Calu3 (cell line): ENCODE measurements at places on chromosomes 1 and 21. TPM values are rescaled to one million over a fixed set of nuclear protein-coding genes. Genes with fewer than 3 reads are reported as not detected.

ARHGAP29 gene
- total RNA-seq: 57.9 and 62.6 TPM in 2 replicates

OR2AK2 gene
- total RNA-seq: not detected in 2 replicates

BTBD19 gene
- 5.2 and 5.9 TPM in 2 replicates for total RNA-seq

FAM167B gene
- 1.5 and 1.8 TPM in 2 replicates for total RNA-seq

HHIPL2 gene
- 0.98 and 2.1 TPM in 2 replicates for total RNA-seq

TTC24 gene
- total RNA-seq: not detected in 2 replicates

NBPF20 gene
- 5.3 and 5.7 TPM in 2 replicates for total RNA-seq

SDC3 gene
- 15.0 and 20.5 TPM in 2 replicates for total RNA-seq

KRTAP7-1 gene
- total RNA-seq: not detected in 2 replicates

NBPF11 gene
- 12.6 and 13.7 TPM in 2 replicates for total RNA-seq

- DNase-seq: no peak
Observed at GRCh38 chr21:42680429-42680828, 27.0 kb downstream of the PDE9A start.

DNA sequence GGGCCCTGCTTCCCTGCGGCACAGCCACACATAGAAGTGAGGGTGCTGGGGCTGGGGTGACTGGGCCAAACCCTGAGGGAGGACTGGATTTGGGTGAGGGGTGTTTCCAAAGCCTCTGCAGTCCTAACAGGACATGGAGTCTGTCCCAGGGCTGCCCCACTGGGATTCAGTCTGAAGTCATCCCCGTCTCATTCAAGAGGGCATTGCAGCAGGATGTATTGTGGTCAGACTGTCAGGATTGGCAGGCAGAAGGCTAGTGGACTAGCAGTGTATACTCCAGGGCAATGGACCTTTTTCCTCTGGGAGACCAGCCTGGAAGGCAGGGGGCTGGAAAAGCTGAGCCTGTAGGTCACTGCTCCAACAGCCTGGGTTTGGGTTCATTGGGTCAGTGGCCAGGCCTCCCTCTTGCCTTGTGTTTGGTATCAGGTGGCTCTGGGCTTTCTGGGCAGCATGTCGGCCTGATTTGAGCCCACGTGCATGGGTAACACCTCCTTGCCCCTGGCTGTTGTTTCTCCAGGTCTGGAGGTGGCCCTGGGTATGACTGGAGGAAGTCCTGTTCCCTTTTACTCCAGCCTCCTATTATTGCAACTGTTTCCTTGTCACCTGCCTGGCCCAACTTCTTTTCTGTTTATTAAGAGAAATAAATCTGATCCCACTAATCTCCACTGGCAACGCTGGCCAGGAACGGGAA lies 41.0 kb upstream of the SYNC start:
- DNase-seq: no peak

GRCh38 chr1:241090798-241091197 lies 266.2 kb downstream of the RGS7 start:
- DNase-seq: no peak

DNA sequence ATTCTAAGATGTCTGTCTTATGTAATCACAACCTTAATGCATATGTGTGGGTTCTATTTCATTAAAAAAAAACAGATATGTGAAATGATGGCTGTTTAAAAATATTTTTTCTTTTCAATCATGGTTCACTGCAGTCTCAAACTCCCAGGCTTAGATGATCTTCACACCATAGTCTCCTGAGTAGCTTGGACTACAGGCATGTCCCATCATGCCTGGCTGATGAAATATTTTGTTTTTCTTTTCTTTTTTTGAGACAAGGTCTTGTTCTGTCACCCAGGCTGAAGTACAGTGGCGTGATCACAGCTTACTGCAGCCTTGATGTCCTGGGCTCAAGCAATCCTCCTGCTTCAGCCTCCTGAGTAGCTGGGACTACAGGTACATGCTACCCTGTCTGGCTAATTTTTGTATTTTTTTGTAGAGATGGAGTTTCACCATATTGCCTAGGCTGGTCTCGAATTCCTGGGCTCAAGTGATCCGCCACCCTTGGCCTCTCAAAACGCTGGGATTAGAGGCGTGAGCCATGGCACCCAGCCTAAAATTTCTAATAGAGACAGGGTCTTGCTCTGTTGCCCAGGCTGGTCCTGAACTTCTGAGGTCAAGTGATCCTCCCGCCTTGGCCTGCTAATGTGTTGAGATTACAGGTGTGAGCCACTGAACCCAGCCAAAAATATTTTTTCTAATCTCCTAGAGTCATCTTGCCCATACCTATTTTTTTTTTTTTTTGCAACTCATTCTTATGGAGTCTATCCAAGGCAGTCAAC lies 67.6 kb downstream of the GIPC2 start:
- no peak for DNase-seq

GRCh38 chr1:25565626-25566025 lies 22.2 kb downstream of the LDLRAP1 start:
- no peak for DNase-seq

GRCh38 chr1:51520700-51521248 lies 1.7 kb upstream of the EPS15 start:
- no peak for DNase-seq

GRCh38 chr1:67835663-67836452 lies 2.6 kb upstream of the GNG12 start:
- DNase-seq: no peak

GRCh38 chr1:248861616-248862015 lies 2.7 kb upstream of the ZNF692 start:
- no peak for DNase-seq

DNA sequence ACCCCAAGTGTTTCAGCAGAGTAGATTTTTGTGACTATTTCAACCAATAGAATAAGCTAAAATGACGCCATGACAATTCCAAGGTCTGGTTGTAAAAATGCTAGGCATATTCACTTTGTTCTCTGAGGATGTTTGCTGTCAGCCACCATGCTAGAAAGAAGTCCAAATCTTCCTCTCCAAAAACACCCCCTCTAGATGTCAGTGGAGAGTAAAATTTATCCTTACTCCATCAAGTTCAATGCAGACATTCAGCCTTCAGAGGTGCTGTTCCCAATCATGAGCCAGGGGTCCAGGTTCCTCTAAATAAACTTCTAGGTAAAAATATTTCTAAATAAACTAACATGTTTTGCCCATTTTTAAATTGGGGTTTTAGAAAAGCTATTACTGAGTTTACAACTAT lies 395.4 kb upstream of the ADAMTS5 start:
- DNase-seq: no peak

DNA sequence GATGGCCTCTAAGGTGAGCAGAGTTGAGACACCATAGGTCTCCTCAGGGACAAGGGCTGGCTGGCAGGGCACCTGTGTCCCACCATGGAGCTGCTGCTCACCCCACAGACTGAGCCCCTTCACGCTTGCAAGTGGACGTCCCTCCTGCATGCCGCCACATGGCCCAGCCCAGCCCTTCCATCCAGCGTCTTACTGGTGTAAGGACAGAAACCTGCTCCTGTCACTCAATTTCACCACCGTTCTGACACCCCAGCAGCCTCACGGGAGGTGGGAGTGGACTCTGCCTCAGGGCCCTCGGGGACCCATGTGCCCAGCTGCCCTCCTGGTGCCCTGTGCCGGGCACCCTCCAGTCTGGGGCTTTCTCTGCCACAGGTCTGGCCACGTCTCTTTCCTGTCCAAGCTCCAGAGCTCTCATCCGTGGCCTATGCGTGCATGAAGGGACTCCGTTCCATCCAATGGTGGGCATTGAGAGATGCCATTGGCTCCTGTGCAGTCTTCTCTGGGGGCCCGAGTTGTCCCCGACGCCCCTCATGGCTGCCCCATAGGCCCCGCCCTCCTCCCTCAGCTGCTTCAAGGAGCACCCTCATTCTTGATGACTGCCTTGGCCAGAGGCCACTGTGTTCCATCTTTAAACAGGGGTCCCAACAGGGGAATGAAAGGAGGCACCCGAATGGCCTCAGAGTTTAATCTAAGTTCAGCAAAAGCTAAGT lies 42.6 kb upstream of the COL6A1 start:
- DNase-seq: no peak

GRCh38 chr1:83919872-83920271 lies 79.1 kb downstream of the TTLL7 start:
- DNase-seq: no peak

DNA sequence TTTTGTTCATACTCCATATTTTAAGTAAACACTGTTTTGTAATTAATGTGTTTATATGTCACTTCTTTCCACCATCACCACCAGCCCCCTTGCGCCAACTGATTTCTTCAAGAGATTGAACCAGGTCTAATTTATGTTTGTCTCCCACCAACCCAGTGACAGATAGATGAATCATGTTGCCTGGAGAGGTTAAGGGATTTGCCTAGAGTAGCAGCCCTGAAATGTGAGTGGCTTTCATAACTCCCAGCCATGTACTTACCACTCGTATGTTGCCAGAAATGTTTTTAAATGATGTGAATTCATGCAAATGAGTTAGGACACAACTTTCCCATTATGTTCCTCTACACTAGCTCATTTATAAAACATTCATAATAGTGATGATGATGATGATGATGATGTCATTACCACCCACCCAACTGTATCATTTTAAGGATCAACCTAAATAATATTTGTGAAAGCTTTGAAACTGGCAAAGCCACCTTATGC lies 86.9 kb downstream of the LRRC8D start:
- no peak for DNase-seq
